Osteocyte (in vitro differentiated cells): ENCODE measurements at places on chromosomes 3 and 15.
A peak's percentile ranks its signal among the peaks of the same experiment; 100 is the strongest.

DNA sequence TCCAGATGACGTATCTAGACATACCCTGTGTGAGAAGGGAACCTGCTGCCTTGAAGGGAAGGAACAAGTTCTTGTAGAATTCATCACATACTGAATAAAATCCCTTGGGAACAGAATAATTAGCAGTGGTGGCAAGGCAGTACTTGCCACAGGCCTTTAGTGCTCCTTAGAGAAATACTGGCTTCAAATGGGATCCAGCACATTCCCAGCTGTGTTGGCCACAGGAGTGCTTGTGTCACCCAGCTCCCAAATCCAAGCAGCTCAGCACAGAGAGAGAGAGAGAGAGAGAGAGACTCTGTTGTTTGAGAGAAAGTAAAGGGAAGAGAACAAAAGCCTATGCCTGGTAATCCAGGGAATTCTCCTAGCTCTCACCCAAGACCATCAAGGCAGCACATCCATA, 969.0 kb upstream of the ALCAM start:
- peak overlapping the region; percentile 67 for H3K27ac ChIP-seq
- no peaks in the 10 kb centered on the region for H3K36me3 ChIP-seq
- H3K27me3 ChIP-seq = no peaks in the 10 kb centered on the region
- H3K4me3 ChIP-seq = no peak overlapping the region
- DNase-seq = no peak

GRCh38 chr3:65146179-65146578, 458.4 kb upstream of the ADAMTS9 start:
- no peak overlapping the region for H3K27ac ChIP-seq
- no peaks in the 10 kb centered on the region for H3K36me3 ChIP-seq
- no peak overlapping the region for H3K4me3 ChIP-seq
- H3K27me3 ChIP-seq = no peaks in the 10 kb centered on the region
- H3K4me1 ChIP-seq = no peaks in the 10 kb centered on the region

GRCh38 chr3:126008219-126008618, 39.2 kb downstream of the ROPN1B start:
- H3K27ac ChIP-seq = no peak overlapping the region
- peaks cover 49% of the 10 kb centered on the region for H3K36me3 ChIP-seq
- no peaks in the 10 kb centered on the region for H3K27me3 ChIP-seq
- no peak overlapping the region for H3K4me3 ChIP-seq

GRCh38 chr3:72571638-72572114, 276.6 kb downstream of the SHQ1 start:
- no peaks in the 10 kb centered on the region for H3K36me3 ChIP-seq
- H3K4me1 ChIP-seq = peaks cover 8% of the 10 kb centered on the region
- peak overlapping the region; percentile 15 for H3K27ac ChIP-seq

- H3K27ac ChIP-seq = no peak overlapping the region
- no peak for DNase-seq
- no peak overlapping the region for H3K4me3 ChIP-seq
- peaks cover 42% of the 10 kb centered on the region for H3K4me1 ChIP-seq
These were observed 38.5 kb upstream of the DUSP7 start for GRCh38 chr3:52094571-52095485.

DNA sequence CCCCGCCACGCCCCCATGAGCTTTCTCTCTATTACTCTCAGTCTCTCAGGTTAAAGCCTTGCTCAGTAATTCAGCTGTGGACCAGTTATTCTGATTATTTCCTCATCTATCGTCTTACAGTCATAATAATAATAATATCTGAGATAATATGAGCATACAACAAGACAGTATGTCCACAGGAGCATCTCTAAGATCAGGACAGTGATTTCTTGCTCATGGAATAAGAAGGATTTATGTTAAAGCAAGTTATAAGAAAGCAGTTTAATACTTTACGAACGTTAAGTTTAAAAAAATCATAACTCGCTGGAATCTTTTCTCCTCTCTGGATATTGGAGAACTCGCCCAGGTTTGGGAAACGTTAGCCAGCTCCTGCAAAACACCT, 643 bp upstream of the LMCD1 start:
- peak overlapping the region; percentile 97 for H3K27ac ChIP-seq
- DNase-seq = no peak
- H3K4me3 ChIP-seq = peak overlapping the region; percentile 89
- H3K36me3 ChIP-seq = peaks cover 15% of the 10 kb centered on the region

- H3K36me3 ChIP-seq = no peaks in the 10 kb centered on the region
- DNase-seq = no peak
- no peaks in the 10 kb centered on the region for H3K27me3 ChIP-seq
These were observed 219.2 kb downstream of the THSD4 start for GRCh38 chr15:71334434-71334833.
